ENCODE measurements at places on chromosomes 11 and 22.

DNA sequence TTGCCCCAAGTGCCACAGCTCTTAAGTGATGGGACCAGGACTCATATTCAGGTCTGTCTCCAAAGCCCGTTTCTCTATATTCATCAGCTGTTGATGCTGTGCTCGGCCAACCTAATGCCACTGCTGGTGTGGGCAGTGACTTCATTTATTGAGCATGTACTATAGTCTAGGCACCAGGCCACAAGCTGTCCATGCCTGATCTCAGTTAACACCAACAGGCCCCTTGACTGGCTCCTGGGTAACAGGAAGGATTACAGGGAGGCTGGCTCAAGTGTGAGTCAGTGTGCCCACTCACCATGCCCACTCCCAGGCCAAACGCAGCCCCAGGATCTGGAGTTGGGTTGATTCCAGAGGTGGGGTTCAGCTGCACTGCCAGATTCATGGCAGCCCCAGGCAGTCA is 8.6 kb upstream of the CRYBB2 start:
- no peak for DNase-seq

DNA sequence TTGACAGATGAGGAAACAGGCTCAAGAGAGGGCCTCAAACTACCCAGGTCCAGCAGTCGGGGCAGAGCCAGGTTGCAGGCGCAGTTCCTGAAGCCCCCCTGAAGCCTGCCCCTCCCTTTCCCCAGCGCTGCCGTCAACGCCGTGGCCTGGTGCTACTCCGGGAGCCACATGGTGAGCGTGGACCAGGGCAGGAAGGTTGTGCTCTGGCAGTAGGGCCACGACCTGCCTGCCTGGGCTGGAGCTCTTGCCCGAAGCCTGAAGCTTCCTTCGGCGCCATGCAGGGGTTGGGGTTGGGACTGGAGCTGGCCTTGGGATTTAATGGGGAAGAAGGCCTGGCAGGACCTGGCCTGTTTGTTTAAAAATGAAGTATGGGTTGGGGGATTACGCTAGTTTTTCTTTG is 15.0 kb downstream of the ATG16L2 start:
- no peak for DNase-seq

GRCh38 chr22:23609983-23610781 is 21.9 kb downstream of the DRICH1 start:
- DNase-seq: no peak

DNA sequence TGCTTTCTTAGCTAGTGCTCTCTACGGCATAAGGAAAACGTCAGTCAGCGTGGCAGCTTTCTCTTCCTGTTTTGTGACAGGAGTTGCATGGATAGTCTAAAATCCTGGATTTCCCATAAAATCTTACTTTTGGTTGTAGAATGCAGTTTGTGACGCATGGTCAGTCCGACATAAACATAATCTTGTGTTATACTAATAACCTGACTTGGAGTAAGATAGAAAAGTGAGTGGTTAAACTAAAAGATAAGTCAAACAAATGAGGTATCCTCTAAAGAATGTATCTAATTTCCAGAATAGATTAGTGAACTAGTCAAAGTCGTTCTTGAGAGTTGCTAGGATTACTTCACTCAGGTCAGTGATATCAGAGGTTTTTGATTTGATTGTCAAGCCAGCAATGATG is 157.6 kb downstream of the PGR start:
- no peak for DNase-seq

- no peak for DNase-seq
These were observed 39.3 kb downstream of the KREMEN1 start for GRCh38 chr22:29112121-29112520.

GRCh38 chr11:46392421-46393230 is 1.1 kb upstream of the CHRM4 start:
- DNase-seq: no peak

- no peak for DNase-seq
These were observed 121.5 kb downstream of the RRAS2 start for GRCh38 chr11:14237444-14237961.

DNA sequence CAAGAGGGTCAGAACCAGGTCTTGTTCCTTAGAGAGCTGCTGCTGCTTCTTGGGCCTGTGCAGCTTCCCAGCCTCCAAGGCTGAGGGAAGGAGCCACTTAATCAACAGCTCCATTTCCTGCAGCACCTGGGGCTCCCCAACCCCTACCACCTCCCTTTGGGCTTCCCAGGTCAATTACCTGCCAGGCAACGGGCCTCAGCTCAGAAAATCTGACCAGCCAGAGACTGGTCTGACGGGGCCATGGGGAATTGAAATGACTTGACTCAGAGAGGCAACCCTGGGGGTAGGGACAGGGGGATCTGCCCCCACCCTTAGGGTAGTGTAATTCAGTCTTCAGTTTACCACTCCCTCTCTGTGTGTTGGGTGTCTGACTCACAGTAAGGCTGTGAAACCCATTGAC is 4.7 kb upstream of the MAJIN start:
- DNase-seq: no peak

DNA sequence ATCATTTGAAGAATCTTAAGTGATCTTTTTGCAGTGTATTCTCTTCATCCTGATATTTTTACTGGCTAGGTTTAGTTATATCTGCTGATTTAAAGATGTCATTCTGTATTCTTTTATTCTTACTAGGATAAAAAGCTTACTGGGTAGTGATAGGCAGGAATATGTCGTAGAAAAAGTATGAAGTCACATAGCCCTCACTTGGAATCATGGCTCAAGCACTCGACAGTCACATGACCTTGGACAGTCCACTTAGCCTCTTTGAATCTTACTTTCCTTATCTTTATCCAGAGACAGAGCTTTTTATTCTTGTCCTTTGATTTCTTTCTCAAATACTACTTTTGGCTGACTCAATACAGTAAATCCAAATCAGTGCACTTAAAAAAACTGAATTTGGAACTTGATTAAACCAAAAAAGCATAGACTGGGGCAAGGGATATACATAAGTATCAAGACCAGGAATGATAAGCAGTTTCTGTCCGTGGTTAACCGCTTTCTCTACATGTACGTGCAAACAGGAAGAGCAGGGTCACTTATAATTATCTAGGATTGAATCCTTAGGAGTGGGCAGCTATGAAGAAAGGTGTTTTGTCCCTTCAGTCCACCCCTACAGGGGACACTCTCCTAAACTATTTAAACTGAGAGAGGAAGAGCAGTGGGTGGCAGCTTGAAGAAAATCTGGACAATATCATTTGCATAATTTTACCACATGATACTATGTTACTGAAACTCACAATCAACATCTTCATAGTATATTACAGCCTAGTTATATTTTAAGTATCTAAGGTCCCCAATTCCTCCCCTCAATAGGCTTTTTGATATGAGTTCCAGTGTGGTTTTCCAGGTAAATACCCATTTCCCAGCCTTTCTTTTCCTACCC is 8.0 kb downstream of the MMP7 start:
- no peak for DNase-seq
